BJ (cell line): ENCODE measurements at places on chromosomes 5 and 9. TPM values are rescaled to one million over a fixed set of nuclear protein-coding genes. Genes with fewer than 3 reads are reported as not detected.

- DNase-seq = no peak
Observed at GRCh38 chr9:13608451-13608850, 329.0 kb upstream of the MPDZ start.

CAMK4 gene
- polyA plus RNA-seq = 0.71 and 0.78 TPM in 2 replicates

GRCh38 chr9:116103976-116104820, 49.4 kb upstream of the PAPPA start:
- DNase-seq = no peak

- no peak for DNase-seq
Observed at GRCh38 chr5:112064956-112065355, 308.0 kb upstream of the NREP start.

PKD2L2 gene
- polyA plus RNA-seq = 0.02 TPM in 1 of 2 replicates, not detected in the other

DNA sequence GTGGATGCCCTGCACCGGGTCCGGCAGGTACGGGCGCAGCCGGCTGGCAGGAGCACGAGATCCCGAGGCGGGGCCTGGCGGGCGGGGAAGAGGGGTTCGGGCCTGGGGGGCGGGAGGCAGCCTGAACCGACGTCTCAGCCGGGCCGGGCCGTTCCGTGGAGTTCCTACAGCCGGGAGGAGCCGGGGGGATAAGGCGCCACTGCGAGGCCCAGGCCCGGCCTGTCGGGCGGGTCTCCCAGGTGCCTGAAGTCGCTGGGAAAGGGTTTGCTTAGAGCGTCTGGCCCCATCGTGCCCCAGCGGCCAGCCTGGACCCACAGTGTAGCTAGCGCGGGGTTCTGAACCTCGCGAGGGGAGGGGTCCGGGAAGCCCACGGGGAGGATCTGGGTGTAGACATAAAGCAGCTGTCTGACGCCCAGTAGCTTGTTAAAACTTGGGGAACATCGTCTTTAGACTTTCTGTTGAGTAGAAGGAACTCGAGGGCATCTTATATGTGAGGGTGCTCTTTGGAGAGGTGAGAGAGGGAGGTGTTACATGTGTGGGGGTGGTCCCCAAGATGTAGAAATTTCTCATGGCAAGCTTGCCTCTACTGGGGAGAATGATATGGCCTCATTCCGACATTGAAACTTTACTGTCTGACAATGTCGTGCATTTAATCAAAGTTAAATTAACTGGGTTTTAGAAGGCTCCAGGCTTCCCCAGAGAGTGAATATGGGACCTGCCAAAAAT, 524 bp downstream of the FUBP3 start:
- DNase-seq = no peak

- no peak for DNase-seq
Observed at GRCh38 chr9:136105398-136106135, 10.5 kb upstream of the NACC2 start.
